Stimulated activated CD8-positive, alpha-beta memory T cell treated with anti-CD3 and anti-CD28 coated beads, Interleukin-7, amount 100 ng/mL, for 4 hours (primary cell): ENCODE measurements at places on chromosomes 6 and 20.

DNA sequence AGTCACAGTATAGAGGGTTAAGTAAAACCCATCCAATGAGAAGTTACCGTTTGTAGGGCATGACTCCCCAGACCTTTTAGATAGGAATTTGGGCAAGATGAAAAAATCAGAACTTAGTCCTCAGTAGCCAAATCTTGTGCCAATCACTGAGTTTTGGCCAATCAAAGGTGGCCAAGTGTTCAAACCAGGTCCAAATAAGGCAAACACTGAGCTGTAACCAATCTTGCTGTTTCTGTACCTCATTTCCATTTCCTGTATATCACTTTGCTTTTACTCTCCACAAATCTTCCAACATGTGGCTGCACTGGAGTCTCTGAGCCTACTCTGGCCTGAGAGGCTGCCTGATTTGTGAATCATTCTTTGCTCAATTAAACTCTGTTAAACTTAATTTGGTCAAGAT lies 81.8 kb upstream of the GPR6 start:
- DNase-seq: no peak

DNA sequence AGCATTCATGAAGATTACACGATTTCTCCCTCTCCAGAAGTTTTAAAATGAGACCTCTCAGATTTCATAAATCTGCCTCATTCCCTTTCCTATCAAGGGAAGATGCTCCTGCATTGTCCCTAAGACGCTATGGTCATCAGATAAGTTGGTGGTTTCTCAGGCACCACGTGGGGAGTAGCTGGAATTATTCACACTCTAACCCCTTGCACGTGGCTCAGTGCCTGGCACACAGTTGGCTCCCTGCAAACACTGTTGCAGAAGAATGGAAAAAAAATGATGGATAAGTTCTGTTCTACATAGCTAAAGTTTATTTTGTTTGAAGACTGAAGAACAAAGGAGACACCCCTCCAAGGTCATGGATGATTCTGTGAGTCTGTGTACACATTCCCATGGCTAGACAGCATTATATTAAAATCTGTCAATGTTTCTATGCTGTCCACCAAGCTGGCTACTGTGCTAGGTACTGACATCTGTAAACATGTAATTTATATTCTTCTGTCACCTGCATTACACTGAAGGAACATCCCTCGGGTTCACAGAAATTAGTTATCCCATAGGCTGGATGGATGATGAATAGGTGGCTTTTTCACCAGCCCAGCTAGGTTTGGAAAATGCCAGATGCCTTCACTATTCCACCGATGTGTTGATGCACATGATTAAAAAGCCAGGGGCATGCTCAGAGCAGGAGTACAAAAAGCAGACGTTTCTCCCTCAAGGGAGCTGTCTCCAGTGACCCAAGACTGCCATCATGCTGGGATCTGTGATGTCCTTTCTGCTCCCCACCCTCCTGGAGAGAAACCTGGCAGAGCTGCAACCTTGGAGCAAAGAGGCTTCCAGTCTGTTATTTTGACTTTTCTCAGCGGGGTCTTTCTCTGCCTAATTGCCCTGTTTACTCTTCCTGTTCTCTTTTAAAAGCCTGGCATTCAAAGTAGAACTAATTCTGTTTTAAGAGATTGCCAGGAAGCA lies 610.5 kb downstream of the UTRN start:
- no peak for DNase-seq

DNA sequence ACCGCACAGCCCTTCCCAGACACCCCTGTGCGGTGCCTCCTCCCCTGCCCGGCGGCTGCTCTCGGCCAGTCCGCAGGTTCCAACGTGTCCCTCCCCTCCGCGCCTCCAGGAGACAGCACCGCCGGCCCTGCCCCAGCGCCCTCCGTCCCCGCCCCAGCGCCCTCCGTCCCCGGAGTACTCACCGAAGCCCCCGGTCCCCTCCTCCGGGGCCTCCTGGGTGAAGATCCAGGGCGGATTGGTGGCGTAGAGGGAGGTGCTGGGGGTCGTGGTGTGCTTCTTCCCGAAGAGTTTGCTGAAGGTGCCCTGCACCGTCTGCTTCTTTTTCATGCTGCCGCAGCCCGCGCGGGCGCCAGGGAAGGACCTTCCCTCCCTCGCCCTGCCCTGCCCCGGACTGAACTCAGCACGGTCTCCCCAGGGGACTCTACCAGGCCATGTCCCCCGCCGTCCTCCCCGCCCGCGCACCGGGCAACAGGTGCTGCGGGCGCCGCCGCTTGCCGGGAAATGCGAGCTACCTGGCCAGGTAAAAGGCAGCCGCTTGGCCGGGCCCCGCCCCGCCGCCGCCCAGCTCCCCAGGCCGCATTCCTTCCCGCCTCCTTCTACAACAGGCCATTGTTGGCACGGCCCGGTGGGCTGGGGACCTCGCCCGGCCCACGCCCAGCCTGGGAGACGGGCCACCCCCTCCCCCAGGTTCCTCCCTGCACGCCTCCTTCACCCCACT lies at the start of gene C6orf132:
C6orf132 (minus strand) TSS at position 503 of the 718 bp plus-strand sequence; CDS start at position 327, 176 bp downstream.
- DNase-seq: no peak

DNA sequence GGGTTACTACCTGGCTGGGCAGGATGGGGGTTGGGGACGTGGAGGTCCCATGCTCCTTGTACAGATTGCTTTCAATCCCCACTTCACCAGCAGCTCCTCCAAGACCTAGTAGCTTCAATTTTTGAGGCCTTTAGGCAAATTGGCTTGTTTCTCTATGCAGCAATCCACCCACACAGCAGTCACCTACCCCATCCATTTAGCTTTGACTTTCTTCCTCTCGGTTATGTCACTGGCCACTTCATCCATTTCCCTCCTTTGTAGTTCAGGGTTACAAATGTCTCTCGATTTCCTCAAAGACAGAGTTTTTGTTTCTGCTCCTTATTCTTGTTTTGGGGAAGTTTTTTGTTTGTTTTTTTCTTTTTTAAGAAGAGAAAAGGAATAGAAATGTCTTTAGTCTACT lies 33.4 kb upstream of the RSPO4 start:
- no peak for DNase-seq

GRCh38 chr20:1652960-1653359 lies 4.6 kb downstream of the SIRPG start:
- DNase-seq: no peak

GRCh38 chr6:13201336-13201735 lies 127.0 kb downstream of the TBC1D7 start:
- no peak for DNase-seq

DNA sequence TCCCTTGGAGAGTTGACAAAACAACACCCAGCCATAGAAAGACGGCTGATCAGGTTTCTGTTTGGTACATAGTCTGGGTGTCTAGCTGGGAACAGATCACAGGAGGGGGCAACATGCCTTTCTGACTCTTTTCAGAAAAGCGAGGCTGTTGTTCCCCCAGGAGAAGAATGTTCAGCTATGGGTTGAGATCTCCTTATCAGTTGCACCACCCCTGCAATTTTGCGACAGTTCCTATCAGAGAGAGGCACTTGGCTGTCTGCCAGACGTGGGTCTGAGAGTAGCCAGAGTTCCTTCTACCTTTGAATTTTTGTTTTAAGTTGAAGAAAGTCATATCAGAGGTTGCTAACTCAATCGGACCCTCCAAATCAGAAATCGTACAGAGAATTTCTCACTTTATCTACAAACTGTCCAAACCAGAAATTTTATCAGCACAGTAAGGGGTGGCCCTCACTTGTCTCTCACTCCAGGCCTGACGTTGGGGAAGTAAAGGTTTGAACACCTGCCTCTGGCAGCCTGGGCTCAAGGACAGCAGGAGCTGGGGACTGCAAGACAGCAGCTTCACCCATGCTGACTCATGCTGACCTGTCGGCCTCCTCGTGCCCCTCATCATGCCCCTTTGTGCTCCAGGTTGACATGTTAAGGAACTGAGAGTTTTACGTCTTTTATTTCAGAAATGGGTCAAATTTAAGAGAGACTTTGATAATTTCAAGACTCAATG lies 42.3 kb downstream of the TMC2 start:
- DNase-seq: no peak

DNA sequence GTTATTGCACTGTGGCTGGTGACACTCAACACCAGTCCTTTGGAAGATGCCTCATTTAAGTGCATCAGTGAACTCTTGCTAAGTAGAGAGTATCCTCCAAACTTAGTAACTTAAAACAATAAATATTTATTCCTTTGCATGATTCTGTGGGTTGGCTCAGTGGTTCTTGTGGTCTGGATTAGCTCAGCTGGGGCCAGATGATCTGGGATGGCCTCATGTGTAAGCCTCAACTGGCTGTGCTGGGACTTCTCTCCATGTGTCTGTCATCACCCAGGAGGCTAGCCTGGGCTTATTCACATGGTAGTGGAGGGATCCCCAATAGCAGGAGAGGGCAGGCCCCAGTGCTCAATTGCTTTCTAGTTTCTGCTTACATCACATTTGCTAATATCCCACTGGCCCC lies 8.3 kb downstream of the LRRN4 start:
- no peak for DNase-seq

- DNase-seq: no peak
Measured at GRCh38 chr6:33827546-33828451, 24.0 kb upstream of the MLN start.
